Right atrium auricular region (tissue), 2 donors: ENCODE measurements at places on chromosomes 1 and 21. TPM values are rescaled to one million over a fixed set of nuclear protein-coding genes. Genes with fewer than 3 reads are reported as not detected.

DNA sequence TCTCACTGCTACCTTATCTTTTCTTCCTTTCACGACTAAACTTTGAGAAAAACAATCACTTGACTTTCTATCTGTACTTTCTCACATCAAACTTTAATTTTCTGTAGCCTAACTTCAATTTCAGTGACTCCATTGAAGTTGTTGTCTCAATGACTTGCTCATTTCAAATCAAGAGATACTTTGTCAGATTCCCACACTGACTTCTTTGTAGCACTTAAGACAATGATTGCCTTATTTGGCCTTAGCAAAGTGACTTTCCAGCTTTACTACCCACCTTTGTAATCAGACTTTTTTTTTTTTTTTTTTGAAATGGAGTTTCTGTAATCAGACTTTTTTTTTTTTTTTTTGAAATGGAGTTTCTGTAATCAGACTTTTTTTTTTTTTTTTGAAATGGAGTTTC, 37.0 kb downstream of the AGO4 start:
- DNase-seq = no peak

- no peak for DNase-seq
Measured at GRCh38 chr1:161330346-161330745, 16.2 kb downstream of the SDHC start.

GRCh38 chr1:44505210-44505993, 100.3 kb downstream of the RNF220 start:
- DNase-seq = no peak

DNA sequence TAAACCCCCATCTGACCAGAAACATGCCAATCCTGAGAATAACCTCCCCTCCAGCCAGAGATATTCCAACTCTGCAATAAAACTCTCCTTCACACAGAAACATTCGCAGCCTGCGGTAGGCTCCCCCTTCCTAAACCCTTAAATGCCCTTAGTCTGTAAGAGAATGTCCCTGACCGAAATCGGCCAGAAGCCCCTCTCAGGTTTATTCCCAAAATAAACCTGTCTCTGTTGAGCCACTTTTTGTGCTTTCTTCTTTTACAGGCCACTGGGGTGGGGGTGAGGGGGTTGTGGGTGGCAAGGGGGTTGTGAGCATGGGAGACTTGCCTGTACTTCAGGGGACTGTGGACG, 4.6 kb downstream of the PRXL2B start:
- DNase-seq = no peak

DNA sequence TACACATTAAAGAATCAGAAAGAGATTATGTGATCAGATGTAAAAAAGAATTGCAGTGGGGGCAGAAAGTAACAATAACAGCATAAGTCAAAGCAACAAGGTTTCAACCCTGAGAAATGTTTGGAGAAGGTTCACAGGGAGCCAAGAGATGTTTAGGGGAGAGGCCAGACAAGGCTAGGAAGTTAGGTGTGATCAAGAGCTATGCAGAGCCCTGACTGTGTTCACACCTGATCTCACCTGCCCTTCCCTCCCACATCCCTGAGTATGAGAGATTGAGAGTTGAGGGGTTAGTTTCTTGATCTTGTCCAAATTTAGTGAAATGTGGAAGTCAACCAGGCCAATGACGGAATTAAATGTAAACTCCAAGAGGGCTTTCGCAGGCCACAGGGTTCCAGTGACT, 10.2 kb downstream of the PTPN14 start:
- DNase-seq = no peak

GRCh38 chr1:114164840-114165543, 11.3 kb upstream of the SYT6 start:
- DNase-seq = no peak

- no peak for DNase-seq
Measured at GRCh38 chr1:87208931-87209330, 119.7 kb upstream of the LMO4 start.

GPR153 gene
- total RNA-seq = 7.6 TPM

F5 gene
- total RNA-seq = 4.9 TPM

TMEM59 gene
- 390 TPM for total RNA-seq

KPRP gene
- total RNA-seq = not detected
